ENCODE measurements at places on chromosomes 1 and 21.

GRCh38 chr1:7060745-7061144 lies 275.5 kb downstream of the CAMTA1 start:
- DNase-seq, result no peak

DNA sequence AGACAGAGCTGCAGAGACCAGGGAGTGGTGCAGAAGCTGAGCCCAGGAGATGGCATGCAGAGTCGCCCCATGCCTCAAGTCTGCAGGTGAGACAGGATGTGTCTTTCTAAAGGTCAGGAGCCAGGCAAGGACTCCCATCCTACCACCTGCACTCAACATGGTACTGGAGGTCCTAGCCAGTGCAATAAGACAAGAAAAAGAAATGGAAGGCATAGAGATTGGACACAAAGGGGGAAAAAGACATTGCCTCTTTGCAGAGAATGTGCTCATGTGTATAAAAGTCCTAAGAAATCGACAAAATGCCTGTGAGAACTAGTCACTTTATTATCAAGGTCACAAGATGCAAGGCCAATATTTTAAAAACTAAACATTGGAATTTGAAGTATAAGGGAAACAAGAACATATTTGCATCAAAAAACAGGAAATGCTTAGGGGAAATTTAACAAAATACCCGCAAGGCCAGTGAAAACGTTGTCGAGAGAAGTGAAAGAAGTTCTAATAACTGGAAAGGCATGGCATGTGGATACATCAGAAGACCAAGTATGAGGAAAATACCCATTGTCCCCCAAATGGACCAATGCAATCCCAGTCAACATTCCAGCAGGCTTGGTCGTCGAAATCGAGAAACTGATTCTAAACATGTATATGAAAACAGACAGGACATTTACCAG lies 13.2 kb upstream of the PRXL2B start:
- no peak for DNase-seq

DNA sequence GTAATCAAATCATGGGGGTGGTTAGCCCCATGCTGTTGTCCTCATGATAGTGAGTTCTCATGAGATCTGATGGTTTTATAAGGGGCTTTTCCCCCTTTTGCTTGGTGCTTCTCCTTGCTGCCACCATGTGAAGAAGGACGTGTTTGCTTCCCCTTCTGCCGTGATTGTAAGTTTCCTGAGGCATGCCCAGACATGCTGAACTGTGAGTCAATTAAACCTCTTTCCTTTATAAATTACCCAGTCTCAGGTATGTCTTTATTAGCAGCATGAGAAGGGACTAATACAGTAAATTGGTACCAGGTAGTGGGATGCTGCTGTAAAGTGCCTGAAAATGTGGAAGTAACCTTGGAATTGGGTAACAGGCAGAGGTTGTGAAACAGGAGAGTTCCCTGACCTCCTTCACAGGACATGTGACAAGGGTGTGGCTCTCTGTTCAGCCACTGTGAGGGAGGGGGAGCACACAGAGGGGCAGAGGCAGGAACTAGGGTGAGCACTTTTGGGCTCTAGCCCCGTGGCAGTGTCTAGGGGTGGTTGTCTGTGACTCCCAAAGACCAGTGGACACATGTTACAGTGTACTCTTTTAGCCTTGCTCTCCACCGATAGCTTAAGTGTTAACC lies 105.3 kb downstream of the BACH1 start:
- no peak for DNase-seq

DNA sequence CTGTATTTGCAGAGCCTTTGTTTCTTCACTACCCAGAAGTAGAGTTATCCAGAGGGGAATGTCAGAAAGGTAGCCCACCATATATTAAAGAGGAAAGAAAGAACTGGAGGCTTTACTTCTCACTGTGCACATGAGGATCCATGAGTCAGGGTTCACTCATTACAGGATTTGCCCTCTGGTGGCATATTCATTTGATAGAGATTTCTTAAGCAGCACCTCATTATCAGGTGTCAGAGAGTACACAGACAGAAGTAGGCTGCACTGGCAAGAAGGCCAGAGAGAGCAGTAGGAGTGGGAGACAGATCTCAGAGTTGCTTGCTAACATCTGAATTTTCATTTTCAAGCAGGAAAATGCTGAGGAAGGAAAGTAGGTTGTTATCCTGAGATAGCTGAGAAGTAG lies 123.8 kb downstream of the PIK3R3 start:
- no peak for DNase-seq

- DNase-seq, result no peak
Observed at GRCh38 chr21:42495765-42496119, 282 bp downstream of the RSPH1 start.

- DNase-seq, result no peak
Observed at GRCh38 chr1:229409616-229410369, 24.1 kb downstream of the ACTA1 start.

DNA sequence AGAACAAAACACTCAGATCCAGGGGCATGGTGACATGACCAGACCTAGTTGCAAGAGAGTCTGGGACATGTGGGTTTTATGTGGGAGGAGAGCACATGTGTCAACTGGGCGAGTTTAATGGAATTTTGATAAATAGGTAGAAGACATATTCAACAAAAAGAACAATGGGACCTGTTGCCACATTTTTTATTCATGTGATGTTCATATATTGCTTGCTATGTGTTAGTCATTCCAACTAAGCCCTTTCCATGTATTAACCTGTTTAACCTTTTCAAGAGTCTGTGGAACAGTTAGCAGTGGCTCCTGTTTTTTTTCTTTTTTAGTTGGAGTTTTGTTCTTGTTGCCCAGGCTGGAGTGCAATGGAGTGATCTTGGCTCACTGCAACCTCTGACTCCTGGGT lies 30.1 kb upstream of the CSF3R start:
- no peak for DNase-seq

- peak; percentile 65 for DNase-seq
Observed at GRCh38 chr1:89759036-89759435, 61.8 kb upstream of the LRRC8D start.

- DNase-seq, result peak; percentile 81
Observed at GRCh38 chr1:223747838-223748335, 35.5 kb downstream of the CAPN2 start.

DNA sequence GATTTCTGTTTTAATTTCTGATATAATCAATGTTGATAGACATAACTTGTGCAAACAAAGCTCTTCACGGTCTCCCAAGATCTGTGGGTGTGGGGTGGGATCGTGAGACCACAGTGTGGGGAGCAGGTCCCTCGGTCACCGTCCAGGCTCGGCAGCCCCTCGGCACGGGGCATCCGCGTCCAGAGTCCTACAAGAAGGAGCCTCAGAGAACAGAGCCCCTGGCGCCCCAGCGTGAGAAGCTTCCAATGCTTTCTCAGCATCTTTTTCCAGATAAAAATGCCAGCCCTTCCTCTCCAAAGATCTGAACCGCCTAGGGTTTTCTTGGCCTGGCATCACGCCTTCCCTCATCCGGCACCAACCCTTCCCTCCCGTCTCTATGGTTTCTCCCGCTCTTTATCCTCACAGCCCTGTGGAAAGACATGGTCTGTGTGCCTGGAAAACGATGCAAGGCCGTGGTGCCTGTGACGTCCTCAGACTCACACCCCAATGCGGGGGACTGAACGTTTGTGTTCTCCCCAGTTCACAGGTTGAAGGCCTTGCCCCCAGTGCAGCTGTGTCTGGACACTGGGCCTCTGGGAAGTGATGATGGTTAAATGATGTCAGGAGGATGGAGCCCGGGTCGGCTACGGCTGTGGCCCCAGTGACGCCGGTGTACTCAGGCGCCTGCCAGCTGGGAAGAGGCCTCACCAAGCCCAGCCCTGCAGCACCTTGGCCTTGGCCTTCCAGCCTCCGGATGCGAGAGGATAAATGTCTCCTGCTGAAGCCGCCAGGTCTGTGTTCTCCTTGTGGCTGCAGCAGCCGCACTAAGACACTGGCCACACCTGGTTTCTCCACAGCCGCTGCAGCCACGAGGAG lies 45.9 kb upstream of the COL6A2 start:
- no peak for DNase-seq

DNA sequence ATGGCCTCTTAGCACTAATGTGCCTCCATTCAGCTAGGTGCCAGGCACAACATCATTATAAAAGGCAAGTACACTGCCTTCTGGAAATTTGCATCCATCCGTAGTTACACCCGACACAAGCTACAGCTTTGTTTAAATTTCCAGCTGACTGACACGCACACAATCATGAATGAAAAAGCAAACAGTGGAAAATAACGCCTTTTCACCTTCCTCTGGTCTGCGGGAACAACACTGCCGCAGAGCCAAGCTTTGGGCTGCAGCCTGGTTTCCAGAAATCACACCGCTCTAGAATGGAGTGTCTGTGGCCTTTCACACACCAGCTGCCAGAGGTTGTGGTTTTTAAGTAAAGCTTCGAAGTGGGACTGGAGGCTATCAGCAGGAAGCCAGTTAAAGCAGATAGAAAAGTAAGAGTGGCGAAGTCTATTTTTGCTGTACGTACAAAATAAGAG lies 142.8 kb upstream of the COA6 start:
- DNase-seq, result no peak

DNA sequence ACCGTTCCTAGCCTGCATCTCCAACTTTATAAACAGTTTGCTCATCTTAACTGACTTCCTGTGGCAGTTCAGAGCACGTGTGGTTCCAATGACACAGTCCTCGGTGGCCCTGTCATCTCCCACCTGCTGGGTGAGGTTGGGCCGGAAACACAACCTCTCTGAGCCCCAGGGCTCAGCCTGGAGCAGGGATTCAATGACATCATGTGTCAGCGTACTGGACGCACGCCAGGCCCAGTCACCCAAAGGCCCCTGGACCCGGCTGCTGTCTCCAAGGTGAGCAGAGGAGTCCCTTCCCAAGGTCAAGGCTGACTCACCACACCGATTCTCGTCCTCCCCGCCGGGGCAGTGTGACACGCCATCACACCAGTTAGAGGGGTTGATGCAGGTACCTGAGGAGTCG lies 19.9 kb downstream of the TMPRSS2 start:
- no peak for DNase-seq

GRCh38 chr1:15047237-15047636 lies 106.3 kb upstream of the TMEM51 start:
- DNase-seq, result no peak

DNA sequence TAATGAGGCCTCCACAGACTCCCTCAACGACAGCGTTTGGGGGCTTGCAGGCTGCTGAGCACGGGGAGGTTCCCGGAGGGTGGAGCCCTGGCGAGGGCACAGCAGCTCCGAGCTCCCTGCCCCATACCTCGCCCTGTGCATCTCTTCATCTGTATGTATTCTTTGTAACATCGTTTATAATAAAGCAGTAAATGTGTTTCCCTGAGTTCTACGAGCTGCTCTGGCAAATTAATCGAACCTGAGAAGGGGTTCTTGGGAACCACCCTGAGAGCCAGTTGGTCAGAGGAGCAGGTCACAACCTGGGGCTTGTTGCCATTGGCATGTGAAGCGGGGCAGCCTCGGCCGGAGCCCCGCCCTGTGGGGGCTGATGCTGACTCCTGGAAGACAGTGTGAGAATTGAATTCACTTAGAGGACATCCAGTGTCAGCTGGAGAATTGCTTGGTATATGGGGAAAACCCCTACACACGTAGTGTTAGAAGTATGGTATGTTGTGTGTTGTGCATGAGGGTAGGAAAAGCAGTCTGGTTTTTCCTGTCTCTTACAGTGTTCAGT lies 11.5 kb downstream of the SLC37A1 start:
- DNase-seq, result peak; percentile 58

DNA sequence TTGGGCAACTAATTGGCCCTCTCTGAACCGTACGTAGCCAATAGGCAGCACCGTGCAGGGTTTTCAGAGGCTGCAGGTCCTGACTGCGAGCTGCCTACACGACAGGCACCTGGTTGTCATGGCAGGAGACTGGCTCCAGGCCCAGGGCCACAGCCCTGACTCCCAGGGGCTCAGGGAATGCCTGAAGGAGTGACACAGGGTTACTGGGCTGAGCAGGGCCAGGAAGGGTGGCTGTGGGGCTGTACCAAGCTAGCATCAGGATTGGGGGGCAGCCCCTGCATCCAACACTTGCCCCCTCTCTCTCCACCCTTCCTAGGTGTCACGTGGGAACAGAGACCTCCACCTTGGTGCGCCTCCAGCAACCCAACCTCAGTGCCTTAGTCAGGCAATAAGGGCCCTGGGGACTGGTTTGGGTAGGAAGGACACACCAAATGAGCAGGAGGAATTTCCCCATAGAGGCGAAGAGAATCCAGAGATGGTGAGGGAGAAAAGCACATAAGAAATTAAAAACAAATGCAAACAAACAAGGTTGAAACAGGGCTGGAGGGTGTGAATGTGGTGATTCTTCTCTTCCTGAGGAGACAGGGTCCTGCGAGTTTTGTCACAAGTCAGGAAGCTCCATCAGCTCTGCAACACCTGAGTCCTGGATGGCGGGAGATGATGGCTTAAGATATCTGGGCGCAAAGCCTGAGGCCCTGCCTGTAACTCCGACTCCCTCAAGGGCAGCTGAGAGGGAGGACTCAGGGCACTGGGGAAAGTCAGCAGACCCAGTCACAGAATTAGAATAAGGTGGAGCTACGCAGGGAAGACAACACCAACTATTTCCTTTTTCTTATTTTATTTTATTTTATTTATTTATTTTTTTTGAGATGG lies 19.7 kb upstream of the RNU1-4 start:
- DNase-seq, result no peak

DNA sequence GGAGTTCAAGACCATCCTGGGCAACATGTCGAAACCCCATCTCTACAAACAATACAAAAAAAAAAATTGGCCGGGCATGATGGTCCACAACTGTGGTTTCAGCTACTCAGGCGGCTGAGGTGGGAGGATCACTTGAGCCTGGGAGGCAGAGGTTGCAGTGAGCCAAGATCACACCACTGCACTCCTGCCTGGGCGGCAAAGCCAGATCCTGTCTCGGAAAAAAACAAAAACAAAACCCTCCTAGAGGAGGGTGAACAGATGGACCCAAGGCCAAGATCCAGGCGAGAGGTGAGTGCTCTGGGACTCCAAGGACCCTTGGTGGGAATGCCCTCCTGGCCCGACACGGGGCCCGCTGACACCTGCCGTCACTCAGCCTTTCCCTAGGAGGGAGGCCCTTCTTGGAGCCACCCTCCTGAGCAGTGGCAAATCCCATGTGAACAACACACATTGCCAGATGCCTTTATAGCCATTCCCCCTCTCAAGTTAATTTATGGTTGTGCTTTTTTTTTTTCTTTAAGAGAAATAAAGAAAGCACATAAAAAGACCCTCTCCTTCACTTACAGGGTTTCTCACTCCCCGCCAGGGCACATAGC lies 380 bp downstream of the TFF2 start:
- DNase-seq, result no peak

GRCh38 chr1:55448261-55448660 lies 233.1 kb upstream of the USP24 start:
- peak; percentile 43 for DNase-seq

GRCh38 chr1:61083013-61083806 lies 849 bp downstream of the NFIA start:
- peak; percentile 19 for DNase-seq

Measured in cardiac fibroblast (primary cell).